ENCODE measurements at places on chromosomes 13 and 19.

- no peak overlapping the region for H3K4me3 ChIP-seq
- H3K36me3 ChIP-seq, result peaks cover 2% of the 10 kb centered on the region
- peak overlapping the region; percentile 86 for H3K27ac ChIP-seq
- H3K4me1 ChIP-seq, result peaks cover 15% of the 10 kb centered on the region
Observed at GRCh38 chr13:76397413-76397812, 488.8 kb downstream of the KCTD12 start.

DNA sequence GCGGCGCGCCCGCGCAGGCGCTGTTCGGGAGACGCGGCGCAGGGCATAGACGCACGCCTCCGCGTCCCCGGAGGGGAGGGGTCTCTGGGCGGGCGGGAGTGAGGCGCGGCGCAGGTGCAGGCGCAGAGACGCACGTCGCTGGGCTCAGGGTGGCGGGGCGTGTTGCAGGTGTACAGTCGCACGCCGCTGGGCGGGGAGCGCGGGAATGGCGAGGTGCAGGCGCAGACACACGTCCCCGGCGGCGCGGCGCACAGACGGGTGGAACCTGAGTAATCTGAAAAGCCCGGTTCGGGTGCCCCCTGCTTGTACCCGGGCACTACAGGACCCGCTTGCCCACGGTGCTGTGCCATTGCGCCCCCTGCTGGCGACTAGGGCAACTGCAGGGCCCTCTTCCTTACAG, 44.7 kb downstream of the PLPP2 start:
- peaks cover 1% of the 10 kb centered on the region for H3K27me3 ChIP-seq
- no peak for DNase-seq
- H3K36me3 ChIP-seq, result no peaks in the 10 kb centered on the region
- no peak overlapping the region for H3K27ac ChIP-seq

GRCh38 chr13:95226476-95226875, 74.8 kb downstream of the ABCC4 start:
- H3K36me3 ChIP-seq, result no peaks in the 10 kb centered on the region
- H3K27ac ChIP-seq, result no peak overlapping the region

DNA sequence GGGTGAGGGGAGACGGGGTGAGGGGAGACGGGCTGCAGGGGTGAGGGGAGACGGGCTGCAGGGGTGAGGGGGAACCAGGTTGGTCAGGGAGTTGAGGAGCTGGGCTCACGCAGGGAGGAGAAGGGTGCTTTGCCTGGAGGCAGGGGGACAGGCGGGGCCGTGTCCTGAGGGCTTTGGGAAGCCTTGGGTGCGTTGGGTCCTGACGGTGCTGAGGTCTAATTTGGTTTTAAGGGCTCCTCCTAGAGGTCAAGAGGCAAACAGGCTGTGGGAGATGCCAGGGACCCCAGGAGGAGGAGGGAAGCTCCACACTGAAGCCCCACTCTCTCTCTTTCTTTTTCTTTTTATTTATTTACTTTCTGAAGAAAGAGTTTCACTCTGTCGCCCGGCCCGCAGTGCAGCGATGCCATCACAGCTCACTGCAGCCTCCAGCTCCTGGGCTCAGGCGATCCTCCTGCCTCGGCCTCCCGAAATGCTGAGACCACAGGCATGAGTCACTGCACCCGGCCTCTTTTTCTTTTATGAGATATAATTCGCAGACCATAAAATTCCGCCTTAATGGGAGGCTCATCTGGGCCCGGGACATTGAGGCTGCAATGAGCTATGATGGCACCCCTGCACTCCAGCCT, 9.3 kb upstream of the MISP start:
- no peaks in the 10 kb centered on the region for H3K36me3 ChIP-seq
- H3K27me3 ChIP-seq, result no peaks in the 10 kb centered on the region
- H3K27ac ChIP-seq, result no peak overlapping the region
- DNase-seq, result no peak

- no peak overlapping the region for H3K4me3 ChIP-seq
- H3K4me1 ChIP-seq, result no peaks in the 10 kb centered on the region
- H3K27me3 ChIP-seq, result peaks cover under 1% of the 10 kb centered on the region
- H3K27ac ChIP-seq, result no peak overlapping the region
- H3K36me3 ChIP-seq, result no peaks in the 10 kb centered on the region
- no peak for DNase-seq
Observed at GRCh38 chr13:31538067-31539042, 201.0 kb upstream of the RXFP2 start.

DNA sequence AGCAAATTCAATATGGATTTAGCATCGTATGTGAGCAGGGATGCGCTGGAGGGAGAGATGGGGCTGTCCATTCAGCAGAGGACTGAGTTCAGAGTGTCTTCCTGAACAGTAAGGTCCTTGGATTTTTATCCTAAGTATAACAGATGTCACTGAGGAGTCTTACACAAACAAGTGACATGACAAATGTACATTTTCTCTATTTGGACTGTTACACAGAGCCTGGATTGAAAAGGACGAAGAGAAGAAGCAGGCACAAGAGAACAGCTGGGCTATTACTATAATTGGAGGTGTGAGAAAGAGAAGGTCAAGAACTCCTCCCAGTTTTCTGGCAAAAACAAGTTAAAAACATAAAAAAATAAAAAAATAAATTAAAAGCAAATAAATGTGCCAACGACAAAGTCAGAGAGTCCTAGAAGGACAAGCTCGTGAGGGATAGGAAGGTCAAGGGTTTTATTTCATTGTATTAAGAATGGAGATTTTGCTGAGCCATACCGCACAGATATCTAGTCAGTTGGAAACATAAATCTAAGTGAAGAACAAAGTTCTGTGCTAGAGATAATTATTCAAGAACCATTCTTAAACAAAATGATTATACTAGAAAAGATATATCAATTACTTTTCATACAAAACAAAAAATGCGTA, 1186.3 kb downstream of the EFNB2 start:
- H3K4me3 ChIP-seq, result no peak overlapping the region
- H3K36me3 ChIP-seq, result no peaks in the 10 kb centered on the region
- H3K27ac ChIP-seq, result no peak overlapping the region
- no peak for DNase-seq
- H3K27me3 ChIP-seq, result no peaks in the 10 kb centered on the region
- no peaks in the 10 kb centered on the region for H3K4me1 ChIP-seq

DNA sequence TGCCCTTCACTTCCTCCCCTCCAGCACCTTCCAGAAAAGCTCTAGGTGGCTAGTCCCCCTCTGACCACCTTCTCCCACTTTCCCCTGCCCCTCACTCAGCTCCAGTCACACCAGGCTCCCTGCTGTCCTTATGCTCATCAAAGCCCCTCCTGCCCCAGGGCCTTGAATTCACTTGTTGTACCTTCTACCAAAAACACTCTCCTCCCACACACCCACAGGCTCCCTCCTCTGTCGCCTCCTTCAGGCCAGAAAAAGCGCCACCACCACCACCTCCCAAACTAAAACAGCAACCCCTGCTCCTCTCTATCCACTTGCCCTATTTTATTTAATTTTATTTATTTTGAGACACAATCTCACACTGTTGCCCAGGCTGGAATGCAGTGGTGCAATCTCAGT, 4.8 kb upstream of the CEACAM16 start:
- no peak overlapping the region for H3K4me3 ChIP-seq
- H3K27me3 ChIP-seq, result peaks cover 11% of the 10 kb centered on the region
- H3K36me3 ChIP-seq, result no peaks in the 10 kb centered on the region
- peak; percentile 45 for DNase-seq

- DNase-seq, result no peak
- no peaks in the 10 kb centered on the region for H3K36me3 ChIP-seq
- no peak overlapping the region for H3K27ac ChIP-seq
Observed at GRCh38 chr19:49437231-49437630, 4.1 kb downstream of the SLC17A7 start.

DNA sequence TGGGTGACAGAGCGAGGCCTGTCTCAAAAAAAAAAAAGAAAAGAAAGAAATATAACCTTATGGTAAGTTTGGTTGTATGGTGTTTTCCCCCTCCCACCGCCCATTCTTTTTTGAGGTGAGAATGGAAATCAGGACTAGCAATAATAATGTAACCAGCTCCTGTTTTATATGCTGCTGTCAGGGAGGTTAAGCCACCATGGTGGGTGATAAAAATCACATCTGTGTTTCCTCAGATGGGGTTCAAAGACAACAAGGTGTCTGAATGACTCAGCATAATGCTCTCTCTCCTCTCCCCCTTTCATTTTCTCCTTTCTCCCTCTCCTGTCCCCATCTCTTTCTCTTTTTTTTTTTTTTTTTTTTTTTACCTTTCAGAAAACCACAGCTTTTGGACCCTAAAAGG, 28.3 kb upstream of the GARRE1 start:
- peaks cover 88% of the 10 kb centered on the region for H3K36me3 ChIP-seq
- DNase-seq, result peak; percentile 24
- peaks cover 57% of the 10 kb centered on the region for H3K4me1 ChIP-seq
- H3K27me3 ChIP-seq, result no peaks in the 10 kb centered on the region

GRCh38 chr19:5119297-5119998, 150.5 kb downstream of the KDM4B start:
- no peaks in the 10 kb centered on the region for H3K4me1 ChIP-seq
- no peak overlapping the region for H3K4me3 ChIP-seq
- no peaks in the 10 kb centered on the region for H3K27me3 ChIP-seq
- peaks cover 4% of the 10 kb centered on the region for H3K36me3 ChIP-seq

GRCh38 chr19:30293051-30293785, 79.0 kb upstream of the ZNF536 start:
- H3K27me3 ChIP-seq, result no peaks in the 10 kb centered on the region
- no peaks in the 10 kb centered on the region for H3K36me3 ChIP-seq
- no peaks in the 10 kb centered on the region for H3K4me1 ChIP-seq
- H3K4me3 ChIP-seq, result no peak overlapping the region

DNA sequence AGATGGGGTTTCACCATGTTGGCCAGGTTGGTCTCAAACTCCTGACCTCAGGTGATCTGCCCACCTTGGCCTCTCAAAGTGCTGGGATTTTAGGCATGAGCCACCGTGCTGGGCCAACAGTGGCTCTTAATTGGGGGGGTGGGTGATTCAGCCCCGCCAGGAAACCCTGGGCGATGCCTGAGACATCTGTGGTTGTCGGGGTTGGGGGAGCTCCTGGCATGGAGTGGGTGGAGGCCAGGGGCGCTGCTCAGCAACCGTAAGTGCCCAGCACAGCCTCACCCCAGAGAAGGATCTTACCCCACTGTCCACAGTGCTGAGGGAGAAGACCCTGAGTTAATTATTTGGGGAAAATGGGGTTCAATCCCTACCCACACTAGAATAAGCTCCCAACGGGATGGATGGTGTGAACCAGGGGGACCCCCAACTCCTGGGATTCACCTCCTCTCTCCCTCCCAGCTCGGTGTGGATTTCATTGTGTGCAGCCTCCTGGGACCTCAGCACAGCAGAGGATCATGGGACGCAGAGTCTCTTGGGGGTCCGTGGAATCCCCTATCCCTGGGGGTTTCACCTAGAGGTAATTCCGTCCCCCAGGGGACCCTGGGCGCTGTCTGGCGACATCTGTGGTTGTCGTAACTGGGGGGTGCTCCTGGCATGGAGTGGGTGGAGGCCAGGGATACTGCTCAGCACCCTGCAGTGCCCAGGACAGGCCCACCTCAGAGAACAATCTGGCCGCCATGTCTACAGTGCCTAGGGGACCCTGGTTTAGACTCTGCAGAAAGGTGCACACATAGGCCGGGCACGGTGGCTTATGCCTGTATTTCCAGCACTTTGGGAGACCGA, 68.9 kb downstream of the GADD45B start:
- H3K27ac ChIP-seq, result no peak overlapping the region
- H3K36me3 ChIP-seq, result peaks cover 2% of the 10 kb centered on the region
- DNase-seq, result no peak
- no peak overlapping the region for H3K4me3 ChIP-seq
- H3K4me1 ChIP-seq, result peaks cover 38% of the 10 kb centered on the region
- H3K27me3 ChIP-seq, result no peaks in the 10 kb centered on the region

DNA sequence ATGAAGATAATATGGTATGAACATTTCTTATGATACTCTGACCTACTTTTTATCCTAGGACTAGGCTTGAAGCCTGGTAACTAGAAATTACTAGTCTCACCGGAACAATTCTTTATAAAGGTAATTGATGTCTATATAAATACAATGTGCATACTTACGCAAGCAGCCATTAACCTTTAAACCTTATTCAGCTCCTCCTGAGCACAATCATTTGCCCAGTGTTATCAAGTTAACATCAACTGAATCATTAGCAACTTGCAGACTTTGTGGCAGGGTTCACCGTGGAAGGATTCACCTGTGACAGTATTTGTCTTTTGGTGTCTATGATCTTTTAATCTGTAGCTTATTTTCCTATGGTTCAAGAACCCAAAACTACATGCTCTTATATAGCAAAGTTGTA, 508.6 kb upstream of the KLHL1 start:
- no peaks in the 10 kb centered on the region for H3K27me3 ChIP-seq
- no peak overlapping the region for H3K27ac ChIP-seq
- H3K4me3 ChIP-seq, result no peak overlapping the region
- no peaks in the 10 kb centered on the region for H3K36me3 ChIP-seq

DNA sequence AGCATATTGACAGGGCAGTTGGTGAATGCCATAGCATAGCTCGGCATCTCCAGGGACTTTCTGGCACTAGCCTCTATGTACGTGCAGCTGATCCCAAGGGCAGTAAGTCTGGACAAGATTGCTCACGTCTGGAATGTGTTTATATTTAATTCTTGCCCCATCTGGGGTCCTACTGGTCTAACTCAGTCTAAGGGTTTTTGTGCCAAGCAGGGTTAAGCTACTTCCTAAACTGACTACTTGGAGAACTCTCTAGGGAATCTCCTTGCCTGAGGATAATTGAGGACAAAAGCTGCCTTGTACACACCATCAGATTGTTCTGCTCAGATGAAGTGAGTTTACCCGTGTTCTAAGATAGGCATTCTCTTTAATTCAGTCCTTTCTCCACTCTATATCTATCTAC, 358.1 kb downstream of the MYO16 start:
- DNase-seq, result no peak
- H3K36me3 ChIP-seq, result no peaks in the 10 kb centered on the region
- no peak overlapping the region for H3K27ac ChIP-seq
- no peaks in the 10 kb centered on the region for H3K27me3 ChIP-seq

DNA sequence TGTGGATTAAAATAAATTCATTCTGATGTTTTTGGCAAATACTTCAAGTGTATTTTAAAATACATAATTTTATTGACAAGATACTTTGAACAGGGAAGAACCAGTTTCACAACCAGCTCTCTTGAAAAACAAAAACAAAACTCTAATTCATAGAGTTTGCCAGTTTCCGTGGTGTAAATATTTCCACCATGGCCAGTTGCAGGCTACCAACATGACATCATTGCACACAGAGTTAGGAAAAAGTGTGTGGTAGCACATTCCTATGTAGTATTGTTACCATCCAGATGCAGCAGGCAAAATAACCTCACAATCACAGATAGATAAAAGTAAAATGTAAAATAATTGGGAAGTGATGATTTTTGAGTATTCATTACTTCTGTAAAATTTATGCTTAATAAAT, 7.7 kb upstream of the RNF113B start:
- DNase-seq, result no peak
- H3K27ac ChIP-seq, result no peak overlapping the region
- H3K4me1 ChIP-seq, result no peaks in the 10 kb centered on the region
- no peaks in the 10 kb centered on the region for H3K36me3 ChIP-seq

GRCh38 chr13:74620308-74620707, 486.1 kb upstream of the KLF12 start:
- H3K4me1 ChIP-seq, result no peaks in the 10 kb centered on the region
- DNase-seq, result no peak
- no peaks in the 10 kb centered on the region for H3K27me3 ChIP-seq
- H3K36me3 ChIP-seq, result no peaks in the 10 kb centered on the region

- no peak overlapping the region for H3K4me3 ChIP-seq
- DNase-seq, result no peak
- no peaks in the 10 kb centered on the region for H3K36me3 ChIP-seq
- H3K4me1 ChIP-seq, result peaks cover 8% of the 10 kb centered on the region
- no peak overlapping the region for H3K27ac ChIP-seq
Observed at GRCh38 chr13:44120043-44120442, 240.3 kb downstream of the LACC1 start.
